ENCODE measurements at places on chromosomes 1 and 21. TPM values are rescaled to one million over a fixed set of nuclear protein-coding genes. Genes with fewer than 3 reads are reported as not detected.

DNA sequence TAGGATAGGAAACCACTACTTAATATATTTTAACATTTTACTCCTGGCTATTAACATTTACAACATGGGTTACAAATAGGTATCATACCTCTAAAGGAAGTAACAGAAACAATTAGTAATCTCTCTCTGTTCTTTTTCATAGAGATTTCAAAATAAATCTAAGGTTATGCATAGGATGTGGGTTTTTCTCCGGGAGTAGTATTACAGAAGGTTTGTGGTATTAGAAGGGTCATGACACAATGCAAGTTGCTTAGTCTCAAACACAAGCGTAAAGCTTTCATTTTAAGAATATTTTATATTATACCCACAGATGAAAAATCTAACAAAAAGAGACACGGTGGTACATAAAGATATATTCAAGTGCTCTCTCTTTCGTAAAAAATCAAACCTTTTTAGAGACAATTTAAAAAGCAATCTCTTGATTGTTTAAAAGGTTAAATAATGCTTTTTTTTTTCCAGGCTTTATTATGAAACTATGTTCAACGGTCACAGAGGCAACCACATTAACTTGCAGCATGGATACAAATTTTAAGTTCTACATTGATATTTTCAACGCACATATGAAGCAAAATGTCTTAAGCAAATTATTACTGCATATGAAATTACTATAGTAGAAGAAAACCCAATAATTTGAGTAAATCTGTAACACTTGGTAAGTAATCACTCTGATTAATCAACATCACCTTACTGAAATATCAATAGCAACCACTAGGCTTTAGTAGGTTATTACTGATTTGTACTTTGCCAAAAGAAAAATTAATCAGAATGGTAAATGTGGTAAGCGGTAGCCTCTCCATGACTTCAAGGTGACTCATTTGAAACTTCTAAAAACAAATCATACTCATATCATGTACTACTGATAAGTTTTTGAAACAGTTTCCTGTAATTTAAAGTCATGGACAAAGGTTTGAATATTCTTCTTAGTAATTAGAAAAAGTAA is 97.4 kb upstream of the GFI1 start:
- no peak for DNase-seq

DNA sequence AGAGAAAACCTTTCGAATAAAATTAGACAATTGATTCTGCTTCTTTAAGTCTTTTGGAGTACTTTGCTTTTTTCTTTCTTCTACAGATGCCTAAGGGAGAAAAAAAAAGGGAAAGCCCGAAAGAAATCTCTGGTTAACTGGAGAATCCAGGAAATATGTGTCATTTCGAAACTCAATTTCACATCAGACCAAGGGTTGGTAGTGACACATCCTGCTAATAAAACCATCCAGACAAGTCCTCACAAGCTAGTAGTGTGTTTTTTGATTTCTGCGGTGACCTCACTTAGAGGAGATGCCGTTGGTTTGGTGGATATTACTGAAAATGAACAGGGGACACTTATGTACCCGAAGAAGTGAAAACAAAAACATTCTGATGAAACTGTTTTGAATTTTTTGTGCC is 726.5 kb upstream of the ADAMTS5 start:
- no peak for DNase-seq

- DNase-seq, result no peak
Observed at GRCh38 chr21:42784896-42785451, 94.4 kb downstream of the WDR4 start.

- peak; percentile 22 for DNase-seq
Observed at GRCh38 chr1:228141226-228142044, 1.4 kb downstream of the GUK1 start.

GRCh38 chr1:43582162-43582566 is 51.5 kb downstream of the PTPRF start:
- no peak for DNase-seq

DNA sequence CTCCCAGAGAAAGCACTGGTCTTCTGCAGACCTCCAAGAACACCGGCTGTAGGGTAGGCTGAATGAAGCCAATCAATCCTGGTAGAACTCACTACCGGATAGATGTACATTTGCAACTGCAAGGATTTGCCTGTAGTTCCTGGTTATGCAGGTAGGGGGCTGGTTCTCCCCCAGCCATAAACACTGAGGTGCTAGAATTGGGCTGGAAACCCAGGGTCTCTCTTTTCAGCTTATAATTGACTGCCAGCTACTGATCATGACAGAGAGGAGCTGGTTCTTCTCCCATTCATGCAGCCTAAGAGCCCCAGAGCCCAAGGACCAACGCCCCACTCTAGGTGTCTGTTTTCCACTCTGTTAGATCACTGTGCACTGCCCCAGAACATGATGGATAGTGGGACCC is 21.5 kb upstream of the MTARC2 start:
- no peak for DNase-seq

The MIXL1 gene
- total RNA-seq, result 4.7 TPM

The GBP2 gene
- not detected for total RNA-seq

The CITED4 gene
- total RNA-seq, result 9.5 TPM
